ENCODE measurements at places on chromosomes 4 and X.

DNA sequence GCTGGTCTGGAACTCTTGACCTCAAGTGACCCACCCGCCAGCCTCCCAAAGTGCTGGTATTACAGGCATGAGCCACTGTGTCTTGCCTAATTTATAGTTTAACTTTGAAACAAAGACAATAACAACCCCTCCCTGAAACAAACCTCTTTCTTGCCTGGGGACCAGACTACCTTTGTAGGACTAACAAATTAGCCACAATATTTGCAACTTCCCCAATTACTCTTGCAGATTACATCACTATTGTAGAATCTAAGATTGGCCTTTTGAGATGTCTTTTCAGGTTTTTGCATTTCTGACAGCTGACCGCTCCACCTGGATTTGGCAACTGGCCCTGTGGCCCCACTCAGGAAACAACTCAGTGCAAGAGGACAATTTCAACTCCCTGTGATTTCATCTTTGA lies 84.8 kb downstream of the AKAP4 start:
- DNase-seq, result peak; percentile 7

DNA sequence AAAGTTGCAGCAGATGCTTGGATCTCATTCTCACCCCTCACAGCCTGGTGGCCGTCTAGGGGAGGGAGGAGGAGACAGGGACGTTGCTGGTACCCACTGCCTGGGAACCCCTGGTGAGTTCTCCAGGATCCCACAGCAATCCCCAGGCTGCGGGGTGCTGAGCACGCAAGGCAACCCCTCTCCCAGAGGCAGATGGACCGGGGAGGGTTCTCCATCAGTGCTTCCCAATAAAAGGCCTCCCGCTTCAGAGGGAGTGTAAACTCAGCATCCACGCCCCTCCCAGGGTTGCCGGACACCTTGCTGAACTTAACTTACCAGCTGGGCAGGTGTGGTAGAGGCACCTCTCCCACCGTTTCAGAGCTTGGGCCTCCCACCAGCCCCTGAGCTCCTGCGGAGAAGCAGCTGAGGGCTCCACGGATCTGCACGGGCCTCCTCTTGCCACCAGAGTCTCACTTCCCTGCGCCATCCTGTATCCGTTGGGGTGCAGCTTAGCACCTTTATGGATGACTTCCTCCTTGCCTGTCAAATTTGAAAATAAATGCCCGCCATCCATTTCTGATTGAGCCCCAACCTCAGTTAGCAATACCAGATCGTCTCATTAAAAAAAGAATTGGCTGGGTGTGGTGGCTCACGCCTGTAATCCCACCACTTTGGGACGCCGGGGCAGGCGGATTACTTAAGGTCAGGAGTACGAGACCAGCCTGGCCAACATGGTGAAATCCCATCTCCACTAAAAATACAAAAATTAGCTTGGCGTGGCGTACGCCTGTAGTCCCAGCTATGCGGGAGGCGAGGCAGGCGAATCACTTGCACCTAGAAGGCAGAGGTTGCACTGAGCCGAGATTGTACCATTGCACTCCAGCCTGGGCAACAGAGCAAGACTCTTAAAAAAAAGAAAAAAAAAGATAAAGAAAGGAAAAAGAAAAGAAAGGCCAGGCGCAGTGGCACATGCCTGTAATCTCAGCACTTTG lies 14.8 kb upstream of the TBC1D14 start:
- no peak for DNase-seq

DNA sequence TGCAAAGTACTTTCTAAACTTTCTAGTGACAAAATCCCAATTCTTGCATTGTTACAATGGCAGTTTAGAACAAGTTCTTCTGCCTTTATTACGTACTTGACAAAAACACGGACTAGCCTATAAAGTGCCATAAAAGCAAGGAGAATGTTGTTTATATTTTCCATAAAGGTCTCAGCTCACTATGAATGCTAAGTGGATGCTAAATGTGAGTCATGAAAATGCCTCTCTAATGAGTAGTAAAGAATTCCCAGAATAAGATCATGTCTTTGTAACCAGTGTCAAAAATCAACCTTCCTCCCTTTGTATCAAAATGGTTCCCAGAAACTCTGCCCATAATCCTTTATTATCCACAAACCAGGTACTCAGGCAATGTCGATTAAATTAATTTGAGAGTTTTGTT lies 539.8 kb upstream of the SLIT2 start:
- no peak for DNase-seq

- DNase-seq, result no peak
These were observed 22.2 kb upstream of the GALNT7 start for GRCh38 chr4:173146456-173146855.
